ENCODE measurements at places on chromosomes 1 and 21. TPM values are rescaled to one million over a fixed set of nuclear protein-coding genes. Genes with fewer than 3 reads are reported as not detected.

DNA sequence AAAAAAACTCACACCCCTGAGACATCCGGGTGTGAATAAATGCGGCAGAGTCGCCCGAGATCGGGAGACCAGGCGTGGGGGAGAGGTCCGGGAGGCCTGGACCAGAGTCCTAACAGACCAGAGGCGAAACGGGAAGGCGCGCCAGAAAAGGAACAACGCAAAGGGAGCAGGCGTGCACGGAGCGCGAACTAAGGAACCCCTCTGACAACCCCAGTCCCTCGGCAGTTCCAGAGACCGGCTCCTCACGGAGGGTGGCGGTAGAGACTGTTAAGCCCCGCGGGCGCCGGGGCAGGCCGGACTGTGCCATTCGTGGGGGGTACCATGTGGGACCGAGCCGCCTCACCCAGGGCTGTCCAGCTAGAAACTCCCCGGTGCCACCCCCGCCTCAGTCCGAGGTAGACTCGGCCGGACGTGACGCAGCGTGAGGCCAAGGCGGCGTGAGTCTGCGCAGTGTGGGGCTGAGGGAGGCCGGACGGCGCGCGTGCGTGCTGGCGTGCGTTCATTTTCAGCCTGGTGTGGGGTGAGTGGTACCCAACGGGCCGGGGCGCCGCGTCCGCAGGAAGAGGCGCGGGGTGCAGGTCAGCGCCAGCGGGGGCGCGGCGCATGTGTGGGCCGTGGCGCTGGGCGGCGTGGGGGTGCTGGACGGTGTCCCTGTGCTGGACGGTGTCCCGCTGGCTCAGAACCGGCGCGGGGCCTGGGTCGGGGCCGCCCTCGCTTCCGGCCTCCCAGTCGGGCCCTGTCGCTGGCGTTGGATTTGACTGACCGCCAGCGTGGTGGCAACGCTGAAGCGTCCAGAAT, at the start of gene PARK7:
Gene PARK7 (plus strand): TSS at position 496 of the 798 bp plus-strand sequence. CDS start 1,075 bp downstream, outside the sequence.
- peak; percentile 100 for DNase-seq

GRCh38 chr1:151196292-151196800, 2.0 kb upstream of the PIP5K1A start:
- peak; percentile 20 for DNase-seq

DNA sequence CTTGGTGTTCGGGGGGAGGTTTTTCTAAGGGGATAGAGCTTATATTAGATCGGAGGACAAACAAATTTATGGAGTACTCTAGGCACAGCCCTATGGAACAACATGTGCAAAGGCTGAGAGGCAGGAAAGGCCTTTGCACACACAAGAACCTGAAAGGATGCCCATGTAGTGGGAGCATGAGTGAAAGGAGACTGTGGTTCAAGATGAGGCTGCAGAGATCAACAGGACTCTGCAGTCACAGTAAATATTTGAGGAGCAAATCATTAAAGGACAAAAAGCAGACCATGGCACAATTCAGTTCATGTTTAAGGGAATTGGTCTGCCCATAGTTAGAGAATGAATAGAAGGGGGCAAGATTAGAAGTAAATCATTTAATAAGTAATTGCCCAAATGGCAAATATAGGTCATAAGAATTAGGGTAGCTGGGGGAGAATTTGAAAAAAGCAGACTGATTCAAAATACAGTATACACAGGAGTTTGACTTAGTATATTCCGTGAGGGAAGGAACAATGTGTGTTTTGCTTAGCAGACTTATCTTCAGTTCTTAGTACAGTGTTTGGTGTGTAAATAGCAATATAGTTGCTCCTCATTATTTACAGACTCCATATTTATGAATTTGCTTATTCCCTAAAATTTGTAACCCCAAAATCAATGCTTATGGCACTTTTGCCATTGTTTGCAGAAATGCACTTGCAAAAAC, 268.1 kb downstream of the SEC16B start:
- no peak for DNase-seq

The CFHR3 gene
- total RNA-seq = not detected

Measured in T-cell (primary cell).